ENCODE measurements at places on chromosomes 2 and 18.

DNA sequence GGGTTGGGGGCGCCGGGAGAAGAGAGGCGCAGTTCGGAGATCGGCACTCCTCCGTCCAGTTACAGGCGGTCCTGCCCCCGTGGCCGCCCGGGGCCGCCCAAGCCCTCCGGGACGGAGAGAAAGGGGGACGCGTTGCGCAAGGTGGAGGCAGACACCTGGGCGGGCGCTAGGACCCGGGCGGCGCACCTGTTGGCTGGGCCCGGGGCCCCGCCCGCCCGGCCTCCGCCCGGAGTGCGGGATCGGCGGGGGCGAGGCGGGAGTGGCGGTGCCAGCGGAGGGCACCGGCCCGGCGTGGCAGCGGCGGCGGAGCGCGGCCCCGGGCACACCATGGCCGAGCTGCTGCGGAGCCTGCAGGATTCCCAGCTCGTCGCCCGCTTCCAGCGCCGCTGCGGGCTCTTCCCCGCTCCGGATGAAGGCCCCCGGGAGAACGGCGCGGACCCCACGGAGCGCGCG is at the start of gene SGPP2:
Gene SGPP2 (plus strand): TSS at position 268 of the 453 bp plus-strand sequence. CDS start 60 bp downstream, at position 328.
- no peak for DNase-seq

DNA sequence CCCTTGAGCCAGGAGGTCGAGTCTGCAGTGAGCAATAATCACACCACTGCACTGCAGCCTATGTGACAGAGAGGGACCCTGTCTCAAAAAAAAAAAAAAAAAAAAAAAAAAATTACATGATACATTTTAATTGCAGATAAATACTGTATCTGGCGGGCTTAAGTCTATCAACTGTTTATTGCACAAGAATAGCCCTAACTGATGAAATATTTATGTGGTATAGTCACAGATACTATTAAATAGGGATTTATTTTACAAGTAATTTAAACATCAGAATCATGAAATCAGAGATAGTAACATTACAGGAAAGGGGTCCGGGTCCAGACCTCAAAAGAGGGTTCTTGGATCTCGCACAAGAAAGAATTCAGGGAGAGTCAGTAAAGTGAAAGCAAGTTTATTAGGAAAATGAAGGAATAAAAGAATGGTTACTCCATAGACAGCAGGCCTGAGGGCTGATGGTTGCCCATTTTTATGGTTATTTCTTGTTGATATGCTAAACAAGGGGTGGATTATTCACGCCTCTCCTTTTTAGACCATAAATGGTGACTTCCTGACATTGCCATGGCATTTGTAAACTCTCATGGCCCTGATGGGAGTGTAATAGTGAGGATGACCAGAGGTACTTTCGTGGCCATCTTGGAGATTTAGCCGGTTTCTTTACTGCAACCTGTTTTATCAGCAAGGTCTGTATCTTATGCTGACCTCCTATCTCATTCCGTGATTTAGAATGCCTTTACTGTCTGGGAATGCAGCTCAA is 166.6 kb downstream of the PMAIP1 start:
- DNase-seq: no peak

GRCh38 chr18:22674272-22674671 is 256.6 kb upstream of the CTAGE1 start:
- DNase-seq: peak; percentile 88

- DNase-seq: no peak
Observed at GRCh38 chr2:235096447-235096846, 144.6 kb downstream of the SH3BP4 start.

DNA sequence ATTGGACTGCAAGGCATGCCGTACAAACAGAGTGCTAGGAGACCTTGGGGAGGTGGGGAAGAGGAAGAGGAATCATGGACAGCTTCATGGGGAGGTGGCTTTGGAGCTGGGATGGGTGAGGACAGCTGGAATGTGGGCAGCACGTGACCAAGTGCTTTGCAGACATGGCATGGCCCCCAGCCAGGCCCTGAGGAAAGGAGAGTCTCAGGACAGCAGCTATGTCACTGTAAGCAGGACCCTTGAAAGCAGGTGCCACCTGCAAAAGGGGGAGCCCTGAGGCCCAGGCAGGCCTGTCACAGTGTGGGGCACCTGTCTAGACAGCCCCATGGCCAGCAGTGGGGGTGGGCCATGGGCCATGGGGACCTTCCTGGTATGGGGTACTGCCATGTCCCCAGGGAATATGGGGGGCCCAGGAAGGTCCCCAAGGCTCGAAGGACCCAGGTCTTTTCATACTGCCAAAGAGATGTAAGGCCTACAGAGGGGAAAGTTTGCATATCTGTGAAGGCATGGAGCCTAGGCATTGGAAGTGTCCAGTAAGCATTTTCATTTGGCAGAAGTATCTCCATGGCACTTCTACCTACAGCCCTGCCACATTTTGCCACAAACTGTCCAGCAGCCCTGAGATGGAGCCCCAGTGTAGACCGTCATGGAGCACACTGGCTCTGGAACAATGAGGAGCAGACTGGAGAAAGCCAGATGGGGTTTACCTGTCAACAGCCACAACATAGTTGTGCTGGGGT is 9.9 kb downstream of the PAX8 start:
- no peak for DNase-seq

All from kidney epithelial cell (primary cell).